NCI-H1436 (cell line): ENCODE measurements at places on chromosomes 11 and 22.

- DNase-seq = no peak
Observed at GRCh38 chr22:20580611-20581502, 73.4 kb downstream of the MED15 start.

- DNase-seq = no peak
Observed at GRCh38 chr11:60842668-60843600, 1.0 kb downstream of the CCDC86 start.

GRCh38 chr11:106925245-106925644 lies 93.0 kb downstream of the GUCY1A2 start:
- DNase-seq = no peak

GRCh38 chr11:68796801-68797200 lies 44.9 kb downstream of the CPT1A start:
- no peak for DNase-seq

DNA sequence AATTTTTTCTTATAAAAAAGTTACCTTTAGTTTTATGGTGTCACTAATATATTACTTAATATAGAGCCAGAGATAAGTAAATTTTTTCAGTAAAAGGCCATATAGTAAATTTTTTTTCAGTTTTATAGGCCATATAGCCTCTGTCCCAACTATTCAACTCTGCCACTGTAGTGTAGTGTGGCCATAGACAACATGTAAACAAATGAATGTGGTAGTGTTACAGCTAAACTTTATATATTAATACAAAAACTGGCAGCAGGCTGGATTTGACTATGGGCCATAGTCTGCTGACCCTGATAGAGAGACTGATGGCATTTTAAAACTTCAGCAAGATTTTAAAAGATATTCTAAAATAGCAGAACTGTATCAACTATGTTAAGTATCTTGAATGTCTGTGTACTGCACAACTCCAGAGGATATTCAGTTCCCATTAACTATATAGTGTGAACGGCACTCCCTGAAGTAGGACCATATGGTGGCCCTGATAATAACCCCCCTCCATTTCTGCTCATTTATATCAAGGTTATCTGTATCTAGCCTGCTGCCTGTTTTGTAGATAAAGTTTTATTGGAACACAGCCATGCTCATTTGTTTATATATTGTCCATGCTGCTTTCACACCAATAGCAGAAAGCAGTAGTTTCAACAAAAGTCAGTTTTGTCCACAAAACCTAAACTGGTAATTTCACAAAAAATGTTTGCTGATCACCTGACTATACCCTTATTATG lies 71.6 kb downstream of the PRMT3 start:
- no peak for DNase-seq

DNA sequence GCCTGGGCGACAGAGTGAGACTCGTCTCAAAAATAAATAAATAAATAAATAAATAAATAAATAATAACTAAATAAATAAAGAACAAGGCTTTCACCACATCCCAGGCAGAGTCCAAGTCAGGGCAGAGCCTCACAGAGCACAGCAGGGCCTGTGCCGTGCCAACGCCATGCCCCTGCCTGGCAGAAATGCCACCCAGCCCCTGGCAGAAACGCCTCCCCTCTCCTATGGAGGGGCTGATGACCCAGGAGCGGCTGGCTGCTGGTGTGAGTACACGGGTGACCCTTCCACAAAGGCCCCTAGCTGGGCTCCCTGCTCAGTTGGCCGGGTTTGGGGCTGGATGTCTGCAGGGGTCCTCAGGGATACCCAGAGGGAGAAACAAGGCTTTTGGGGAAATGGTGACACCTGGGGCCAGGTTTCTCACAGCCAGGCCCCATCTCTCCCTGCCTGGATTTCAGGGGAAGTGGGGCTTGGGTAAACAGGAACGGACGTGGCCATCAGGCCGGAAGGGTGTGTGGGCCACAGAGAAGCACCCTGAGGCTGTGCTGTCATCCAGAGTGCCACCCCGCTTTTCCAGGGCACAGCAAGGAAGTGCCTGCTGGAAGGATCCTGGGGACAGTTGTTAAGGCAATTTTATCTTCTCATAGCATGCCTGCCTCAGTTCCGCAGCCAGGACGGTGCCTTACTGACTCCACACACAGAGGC lies 5.1 kb downstream of the BID start:
- DNase-seq = no peak

DNA sequence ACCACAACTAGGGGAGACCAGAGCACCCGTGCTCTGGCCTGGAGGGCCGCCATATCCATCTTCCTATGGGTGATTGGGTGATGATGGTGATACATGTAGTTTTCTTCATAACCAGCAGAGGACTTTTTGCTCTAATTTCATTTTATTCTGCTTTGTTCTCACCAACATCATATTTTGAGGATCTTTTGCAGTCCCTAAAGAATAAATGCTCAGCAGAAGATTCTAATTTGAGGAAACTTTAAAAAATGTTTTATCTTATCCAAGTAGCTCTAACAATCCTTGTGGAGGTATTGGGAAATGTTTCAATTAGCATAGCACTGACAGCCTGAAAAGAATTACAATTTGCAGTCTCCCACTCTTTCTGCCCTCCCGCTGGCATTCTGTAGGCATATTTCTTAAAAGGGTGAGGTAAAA lies 544.0 kb downstream of the NTM start:
- DNase-seq = no peak

DNA sequence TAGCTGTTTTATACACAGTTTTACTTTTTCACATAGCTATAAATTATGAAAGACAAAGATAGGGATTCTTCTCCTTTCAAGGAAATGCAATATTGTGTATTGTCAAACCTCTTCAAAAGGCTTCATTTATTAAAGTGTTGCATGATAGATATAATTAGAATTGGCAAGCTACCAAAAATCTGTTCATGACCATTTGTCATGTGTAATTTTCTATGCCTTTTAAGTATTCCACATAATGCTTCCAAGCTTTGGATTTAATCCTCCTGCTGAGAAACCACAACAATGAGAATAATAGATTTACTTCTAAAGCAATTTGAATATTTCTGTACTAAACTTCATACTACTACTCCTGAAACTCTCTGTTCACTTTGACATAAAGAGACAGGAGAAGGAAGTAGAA lies 403.2 kb upstream of the CCDC179 start:
- no peak for DNase-seq

- peak; percentile 69 for DNase-seq
Observed at GRCh38 chr11:123111465-123111864, 49.5 kb upstream of the HSPA8 start.

- DNase-seq = no peak
Observed at GRCh38 chr11:60860943-60861342, 5.2 kb upstream of the PTGDR2 start.

- DNase-seq = peak; percentile 44
Observed at GRCh38 chr22:35728639-35729308, 11.1 kb downstream of the APOL5 start.

DNA sequence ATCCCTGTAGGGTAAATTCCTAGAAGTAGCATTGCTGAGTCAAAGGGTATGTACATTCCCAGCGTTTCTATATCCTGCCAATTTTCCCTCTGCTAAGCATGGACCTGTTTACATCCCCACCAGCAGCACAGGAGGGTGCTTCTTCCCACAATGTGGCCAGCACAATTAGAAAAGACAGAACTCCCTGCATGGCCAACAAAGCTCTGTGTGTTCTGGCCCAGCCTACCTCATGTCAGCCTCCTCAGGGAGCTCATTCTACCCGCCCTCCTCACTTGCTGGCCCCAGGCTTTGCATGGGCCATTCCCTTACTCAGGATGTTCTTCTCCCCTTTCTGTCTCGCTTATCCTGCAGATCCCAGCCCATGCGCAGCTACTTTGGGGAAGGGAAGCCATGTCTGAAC lies 186.1 kb downstream of the DSCAML1 start:
- no peak for DNase-seq

- DNase-seq = no peak
Observed at GRCh38 chr11:64296830-64297698, 3.1 kb upstream of the CATSPERZ start.

DNA sequence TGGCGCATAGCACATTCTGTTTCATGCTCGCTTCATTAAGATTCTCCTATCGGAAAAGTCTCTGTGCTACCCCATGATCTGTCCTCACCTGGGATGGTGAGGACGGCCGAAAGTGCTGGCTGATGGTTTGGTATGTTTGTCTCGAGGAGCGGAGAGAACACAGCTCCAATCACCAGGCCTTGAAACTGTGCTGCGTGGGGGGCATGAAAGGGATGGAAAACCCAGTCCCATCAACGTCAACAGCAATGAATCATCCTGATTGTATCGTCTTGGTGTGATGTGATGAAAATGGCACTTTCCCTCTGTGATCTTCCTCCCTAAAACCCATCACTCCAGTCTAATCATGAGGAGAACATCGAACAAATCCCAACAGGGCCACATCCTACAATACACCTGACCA lies 8.4 kb downstream of the FXYD6 start:
- DNase-seq = no peak

DNA sequence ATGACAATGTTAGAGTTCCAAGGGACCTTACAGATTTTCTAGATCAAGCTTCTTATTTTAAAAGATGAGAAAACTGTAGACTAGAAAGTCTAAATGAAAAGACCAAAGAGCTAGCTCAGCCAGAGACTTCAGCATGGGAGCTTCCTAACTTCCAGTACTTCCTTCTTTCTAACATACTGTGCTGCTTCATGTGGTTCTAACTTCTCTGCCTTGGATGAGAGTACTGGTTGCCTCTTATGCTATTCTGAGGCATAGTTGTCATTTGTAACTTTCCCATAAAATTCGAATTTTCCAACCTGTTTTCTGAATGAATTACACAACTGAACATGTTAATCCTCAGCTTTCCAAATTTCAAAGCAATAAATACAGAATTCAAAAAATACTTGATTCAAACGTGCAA lies 1.8 kb downstream of the MTMR2 start:
- no peak for DNase-seq

- DNase-seq = no peak
Observed at GRCh38 chr11:83438438-83438837, 152.3 kb upstream of the CCDC90B start.

DNA sequence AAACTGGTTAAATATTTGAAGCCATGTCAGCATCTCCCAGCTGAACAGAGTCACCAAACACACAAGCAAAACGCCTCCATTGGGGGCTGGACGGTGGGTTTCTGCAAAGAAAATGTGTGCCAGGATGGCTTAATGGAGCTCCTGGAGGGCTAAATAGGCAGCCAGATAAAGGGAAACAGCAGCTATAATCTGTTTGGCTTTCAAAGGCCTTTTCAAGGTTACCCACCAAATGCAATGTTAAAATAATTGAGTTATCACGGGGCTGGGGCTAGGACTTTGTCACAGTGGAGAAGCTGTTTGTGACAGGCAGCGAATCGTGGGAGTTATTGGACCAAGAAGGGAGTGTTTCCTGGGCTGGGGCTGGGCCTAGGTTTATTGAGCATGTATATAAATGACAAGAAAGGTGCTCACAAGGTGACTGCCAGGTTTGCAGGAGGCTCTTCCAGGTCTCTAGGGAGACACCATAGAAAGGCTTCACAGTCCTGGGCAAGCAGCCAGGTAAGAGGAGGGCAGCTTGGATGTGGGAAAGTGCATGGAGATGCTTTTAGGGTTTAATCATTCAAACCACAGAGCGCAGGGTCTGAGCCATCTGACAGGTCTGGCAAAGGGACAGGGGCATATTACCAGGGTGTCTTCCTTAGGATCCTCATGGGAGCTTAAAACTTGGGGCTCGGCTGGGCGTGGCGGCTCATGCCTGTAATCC lies 28.3 kb downstream of the GRIK4 start:
- peak; percentile 13 for DNase-seq

GRCh38 chr11:680970-681369 lies 14.1 kb downstream of the DEAF1 start:
- DNase-seq = no peak

GRCh38 chr11:24593332-24593731 lies 96.5 kb downstream of the LUZP2 start:
- DNase-seq = no peak

GRCh38 chr11:22920939-22921565 lies 60.8 kb upstream of the CCDC179 start:
- peak; percentile 8 for DNase-seq

DNA sequence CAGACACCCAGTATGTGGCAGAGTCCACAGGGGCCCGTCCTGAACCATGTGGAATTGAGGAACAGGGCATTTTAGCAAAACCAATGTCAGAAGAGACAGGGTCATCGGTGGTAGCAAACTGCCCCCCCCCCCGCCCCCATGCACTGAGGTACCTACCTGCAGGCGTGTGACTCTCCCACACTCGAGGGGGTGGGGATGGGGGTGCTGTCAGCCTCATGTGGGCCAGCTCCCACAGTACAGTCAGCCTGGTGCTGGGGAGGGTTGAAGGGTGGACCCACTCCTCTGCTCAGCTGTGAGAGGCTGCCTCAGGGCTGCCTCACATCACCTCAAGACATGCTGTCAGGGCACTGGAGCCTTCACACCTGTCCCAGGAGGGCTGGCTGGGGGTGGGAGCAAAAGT lies 10.7 kb upstream of the SUSD2 start:
- DNase-seq = no peak

DNA sequence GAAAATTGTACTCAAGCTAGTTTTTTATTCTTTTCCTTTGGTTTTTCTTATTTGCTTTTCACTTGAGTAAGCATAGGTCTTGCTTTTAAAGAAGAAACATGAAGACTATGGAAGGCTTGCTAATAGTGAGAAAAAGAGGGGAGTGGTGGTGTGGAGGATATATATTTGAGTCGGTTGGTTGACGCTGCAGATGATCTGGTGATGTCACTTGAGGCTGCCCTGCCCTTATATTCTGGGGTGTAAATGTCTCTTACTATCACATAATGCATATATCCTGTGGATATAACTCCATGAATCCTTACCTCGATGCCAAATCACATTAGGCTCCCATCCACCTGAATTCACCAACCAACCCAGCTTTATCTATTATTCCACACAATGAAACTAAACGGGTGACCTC lies 2.9 kb downstream of the GRIA4 start:
- no peak for DNase-seq

- DNase-seq = no peak
Observed at GRCh38 chr22:48535868-48536540, 1291.7 kb downstream of the BRD1 start.

DNA sequence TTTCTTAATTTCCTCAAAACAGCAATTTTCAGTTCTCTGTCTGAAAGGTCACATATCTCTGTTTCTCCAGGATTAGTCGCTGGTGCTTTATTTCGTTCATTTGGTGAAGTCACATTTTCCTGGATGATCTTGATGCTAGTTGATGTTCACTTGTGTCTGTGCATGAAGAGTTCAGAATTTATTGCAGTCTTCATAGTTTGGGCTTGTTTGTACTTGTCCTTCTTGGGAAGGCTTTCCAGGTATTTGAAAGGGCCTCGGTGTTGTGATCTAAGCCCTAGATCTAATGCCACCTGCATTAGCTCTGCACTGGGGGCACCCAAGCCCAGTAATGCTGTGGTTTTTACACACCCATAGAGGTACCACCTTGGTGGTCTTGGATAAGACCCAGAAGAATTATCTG lies 228.9 kb downstream of the GUCY1A2 start:
- DNase-seq = no peak

GRCh38 chr11:77144196-77144856 lies 16.3 kb downstream of the MYO7A start:
- no peak for DNase-seq
